ENCODE measurements at places on chromosomes 7 and 10. TPM values are rescaled to one million over a fixed set of nuclear protein-coding genes. Genes with fewer than 3 reads are reported as not detected.

DNA sequence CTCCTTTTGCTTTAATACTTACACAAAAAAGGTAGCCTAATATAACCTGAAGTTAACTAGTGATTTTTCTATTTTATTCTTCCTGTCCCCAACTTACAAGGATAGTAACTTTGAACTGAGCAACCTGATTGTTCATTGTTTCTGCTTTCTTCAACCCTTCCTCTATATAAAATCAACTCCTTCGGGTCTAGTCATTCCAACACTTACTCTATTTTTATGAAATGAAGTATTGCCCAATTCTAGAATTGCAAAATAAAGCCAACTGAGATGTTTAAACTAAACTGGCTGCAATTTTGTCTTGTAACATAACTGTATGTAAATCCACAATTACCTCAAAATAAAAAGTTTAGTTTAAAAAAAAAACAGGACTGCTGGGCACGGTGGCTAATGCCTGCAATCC lies 20.3 kb upstream of the DNA2 start:
- no peak for DNase-seq

- DNase-seq = no peak
Observed at GRCh38 chr10:128645486-128645885, 519.3 kb upstream of the MKI67 start.

PDK4 gene
- total RNA-seq = 1.4 TPM

DNA sequence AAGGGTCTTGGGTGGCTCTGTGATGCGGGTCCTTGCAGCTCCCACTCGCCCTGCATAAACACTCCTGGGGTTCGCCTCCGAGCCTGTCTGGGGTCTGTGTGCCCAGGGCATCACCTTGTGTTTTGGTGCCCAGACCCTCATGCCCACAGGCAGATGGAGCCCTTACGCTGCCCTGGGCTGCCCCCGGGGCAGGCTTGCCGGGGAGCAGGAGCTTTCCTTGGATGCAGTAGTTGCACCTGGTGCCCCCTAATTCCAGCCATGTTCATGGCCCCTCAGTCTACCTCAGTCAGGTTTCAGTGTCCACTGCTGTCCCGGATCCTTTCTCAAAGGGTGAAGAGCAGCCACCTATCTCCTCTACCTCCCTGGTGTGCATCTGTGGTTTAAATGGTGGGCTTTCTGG lies 396.0 kb downstream of the PTPRN2 start:
- no peak for DNase-seq

DNA sequence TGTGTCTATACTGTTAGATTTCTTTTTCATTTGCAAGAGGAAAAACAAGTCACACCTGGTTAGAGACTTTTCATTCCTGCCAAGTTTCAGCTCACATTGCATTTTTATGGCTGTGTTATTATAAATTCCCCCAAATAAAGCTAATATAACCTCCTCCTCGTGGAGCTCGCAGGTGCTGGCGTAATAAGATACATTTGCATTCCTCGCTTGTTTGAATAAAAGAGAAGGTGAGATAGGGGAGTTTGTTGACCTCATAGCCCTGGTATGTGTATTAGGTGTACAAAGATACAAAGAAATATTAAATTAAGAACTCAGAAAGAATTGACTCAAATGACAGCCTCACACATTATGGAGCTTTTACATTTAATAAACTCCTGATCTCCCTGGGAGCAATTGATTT lies 257.7 kb upstream of the SP8 start:
- DNase-seq = no peak

DNA sequence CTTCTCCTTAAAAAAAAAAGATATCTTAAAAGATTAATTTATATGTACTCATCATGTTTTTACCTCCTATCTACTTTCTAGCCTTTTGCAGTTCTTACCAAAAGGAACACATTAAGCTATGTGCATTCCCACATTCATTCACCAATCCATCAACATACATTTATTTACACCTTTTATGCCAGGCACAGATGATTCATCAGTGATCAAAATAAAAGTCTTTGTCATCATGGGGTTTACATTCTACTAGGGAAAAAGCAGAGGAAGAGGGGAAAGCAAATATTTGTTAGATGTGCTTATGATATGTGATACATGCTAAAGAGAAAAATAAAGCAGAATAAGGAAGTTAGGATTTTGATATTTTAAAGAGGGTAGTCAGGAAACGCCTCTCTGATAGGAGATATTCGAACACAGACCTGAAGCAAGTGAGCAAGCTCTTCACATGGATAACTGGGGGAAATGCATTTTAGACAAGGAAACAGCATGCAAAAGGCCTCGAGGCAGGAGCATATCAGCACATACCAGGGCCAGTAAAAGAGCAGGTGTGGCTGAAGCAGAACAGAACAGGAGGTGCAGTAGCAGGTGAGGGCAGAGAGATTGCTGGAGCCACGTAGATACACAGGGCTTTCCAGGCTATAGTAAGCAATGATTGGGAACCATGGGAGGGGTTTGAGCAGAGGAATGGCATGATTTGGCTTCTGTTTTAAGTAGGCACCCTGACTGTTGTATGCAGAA lies 67.4 kb downstream of the REEP3 start:
- DNase-seq = no peak

- DNase-seq = no peak
Observed at GRCh38 chr10:100551196-100551595, 15.5 kb downstream of the HIF1AN start.

- DNase-seq = no peak
Observed at GRCh38 chr10:102602272-102603045, 41.8 kb upstream of the TRIM8 start.

PALD1 gene
- total RNA-seq = 0.21 TPM

SKIDA1 gene
- total RNA-seq = 0.26 TPM

CAV1 gene
- total RNA-seq = 259 TPM

RPEL1 gene
- total RNA-seq = 0.21 TPM

ELN gene
- 16.6 TPM for total RNA-seq

GRCh38 chr7:6392712-6393666 lies 54.8 kb downstream of the DAGLB start:
- DNase-seq = peak; percentile 87

DNA sequence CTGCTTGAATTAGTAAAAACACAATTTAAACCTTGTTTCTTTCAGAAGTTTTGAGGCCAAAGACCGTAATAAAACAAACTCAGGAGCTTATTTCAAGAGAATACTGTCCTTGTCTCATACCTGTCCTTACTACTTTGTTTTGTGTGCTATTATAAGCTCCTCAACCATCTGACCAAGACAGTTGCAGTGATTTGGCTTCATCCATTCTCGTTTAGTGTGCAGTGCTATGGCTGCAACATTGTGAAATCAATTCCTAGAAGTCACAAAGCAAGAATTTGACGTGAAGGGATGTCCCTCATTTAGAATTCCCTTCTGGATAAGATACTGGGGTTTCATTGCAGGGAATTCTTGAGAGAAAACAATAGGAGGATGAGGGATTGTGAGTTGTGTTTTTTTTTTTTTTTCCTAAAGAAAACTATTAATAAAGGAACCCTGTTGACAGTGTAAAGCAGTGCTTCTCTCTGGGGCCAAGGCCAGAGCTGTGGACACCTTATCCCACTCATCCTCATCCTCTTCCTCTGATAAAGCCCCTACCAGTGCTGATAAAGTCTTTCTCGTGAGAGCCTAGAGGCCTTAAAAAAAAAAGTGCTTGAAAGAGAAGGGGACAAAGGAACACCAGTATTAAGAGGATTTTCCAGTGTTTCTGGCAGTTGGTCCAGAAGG lies at the start of gene OIT3:
OIT3 (plus strand) TSS at position 604 of the 663 bp plus-strand sequence. CDS start 60 bp downstream, outside the sequence.
- no peak for DNase-seq

- peak; percentile 61 for DNase-seq
Observed at GRCh38 chr10:100882671-100883311, 30.0 kb upstream of the SLF2 start.

GRCh38 chr10:69892816-69893215 lies 91.1 kb downstream of the COL13A1 start:
- no peak for DNase-seq

- peak; percentile 5 for DNase-seq
Observed at GRCh38 chr7:111159426-111159825, 68.5 kb downstream of the LRRN3 start.

SEPTIN14 gene
- not detected for total RNA-seq

THNSL1 gene
- 5.4 TPM for total RNA-seq

BAMBI gene
- total RNA-seq = 0.47 TPM

DNA sequence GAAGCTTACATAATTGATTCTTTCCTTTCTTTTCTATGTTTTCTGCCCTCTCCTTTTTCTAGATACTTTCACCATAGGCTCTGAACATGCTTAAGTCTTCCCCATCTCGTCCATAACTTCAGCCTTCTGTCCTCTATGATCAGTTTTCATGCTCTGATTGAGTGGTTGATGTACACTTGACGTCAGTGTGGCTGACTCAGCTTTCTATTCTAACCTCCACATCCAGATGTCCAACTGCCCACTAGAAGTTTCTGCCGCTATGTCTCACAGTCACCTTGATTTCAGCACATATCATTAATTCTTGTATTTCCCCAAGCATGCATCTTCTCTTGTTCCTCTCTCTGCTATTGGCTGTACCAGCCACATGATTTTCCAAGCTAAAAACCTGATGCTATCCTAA lies 15.0 kb downstream of the CDK14 start:
- DNase-seq = no peak

DNA sequence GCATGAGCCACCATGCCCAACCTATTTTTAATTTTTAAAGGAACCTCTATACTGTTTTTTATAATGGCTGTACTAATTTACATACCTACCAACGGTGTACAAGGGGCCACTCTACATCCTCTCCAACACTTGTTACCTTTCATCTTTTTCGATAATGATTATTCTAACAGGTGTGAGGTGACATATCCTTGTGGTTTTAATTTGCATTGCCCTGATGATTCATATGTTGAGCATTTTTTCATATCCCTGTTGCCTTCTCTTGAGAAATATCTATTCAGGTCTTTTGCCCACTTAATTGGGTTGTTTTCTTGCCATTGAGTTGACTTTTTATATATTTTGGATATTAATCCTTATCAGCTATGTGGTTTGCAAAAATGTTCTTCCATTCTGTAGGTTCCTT lies 167.0 kb downstream of the CTTNBP2 start:
- DNase-seq = no peak

DNA sequence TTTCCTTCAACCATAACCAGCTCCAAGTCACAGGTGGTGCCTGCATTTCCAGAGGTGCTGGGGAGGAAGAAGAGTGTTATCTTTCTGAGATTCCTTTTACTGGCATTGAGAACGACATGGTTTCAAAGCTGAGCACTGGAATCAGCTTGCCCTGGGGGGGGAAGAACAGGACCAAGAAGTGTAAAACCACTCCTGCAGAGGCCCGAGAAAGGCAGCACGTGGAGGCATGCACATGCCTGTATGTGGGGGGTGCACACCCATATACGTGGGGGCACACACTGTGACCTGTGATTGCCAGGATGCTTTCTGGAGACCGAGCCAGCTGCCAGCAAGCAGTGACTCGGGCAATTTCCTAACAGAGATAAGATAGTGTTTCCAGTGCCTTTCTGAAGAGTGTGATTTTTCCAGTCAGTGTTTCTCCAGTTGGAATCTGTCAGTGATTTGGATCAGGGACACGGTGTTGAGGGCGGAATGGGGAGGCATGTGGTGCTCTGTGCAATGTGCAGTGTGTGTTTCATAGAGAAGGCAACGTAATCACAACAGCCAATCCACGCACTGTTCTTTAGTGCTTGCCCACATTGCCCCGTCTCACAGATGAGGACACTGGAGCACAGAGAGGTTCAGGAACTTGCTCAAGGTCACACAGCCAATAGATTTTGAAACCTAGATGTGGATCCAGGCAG lies 4.2 kb downstream of the LRRC27 start:
- DNase-seq = no peak

DNA sequence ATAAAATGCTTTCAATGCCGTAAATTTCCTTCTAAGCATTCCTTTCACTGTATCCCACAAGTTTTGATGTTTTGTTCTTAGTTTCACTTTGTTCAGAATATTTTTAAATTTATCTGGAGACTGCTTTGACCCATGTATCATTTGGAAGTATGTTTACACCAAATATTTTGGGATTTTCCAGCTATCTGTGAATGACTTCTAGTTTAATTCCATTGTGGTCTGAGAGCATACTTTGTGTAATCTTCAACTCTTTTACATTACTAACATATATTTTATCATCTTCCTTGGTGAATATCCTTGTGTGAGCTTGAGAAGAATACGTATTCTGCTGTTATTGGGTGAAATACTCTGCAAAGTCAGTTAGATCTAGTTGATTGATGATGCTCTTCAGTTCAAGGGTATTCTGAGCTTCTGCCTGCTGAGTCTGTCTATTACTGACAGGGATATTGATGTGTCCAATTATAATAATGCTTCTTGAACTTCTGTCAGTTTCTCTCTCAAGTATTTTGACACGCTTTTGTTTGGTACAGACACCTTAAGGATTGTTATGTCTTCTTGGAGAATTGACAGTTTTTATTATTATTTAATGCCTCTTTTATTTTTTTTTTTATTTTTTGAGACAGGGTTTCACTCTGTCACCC lies 31.6 kb downstream of the MKLN1 start:
- no peak for DNase-seq

DNA sequence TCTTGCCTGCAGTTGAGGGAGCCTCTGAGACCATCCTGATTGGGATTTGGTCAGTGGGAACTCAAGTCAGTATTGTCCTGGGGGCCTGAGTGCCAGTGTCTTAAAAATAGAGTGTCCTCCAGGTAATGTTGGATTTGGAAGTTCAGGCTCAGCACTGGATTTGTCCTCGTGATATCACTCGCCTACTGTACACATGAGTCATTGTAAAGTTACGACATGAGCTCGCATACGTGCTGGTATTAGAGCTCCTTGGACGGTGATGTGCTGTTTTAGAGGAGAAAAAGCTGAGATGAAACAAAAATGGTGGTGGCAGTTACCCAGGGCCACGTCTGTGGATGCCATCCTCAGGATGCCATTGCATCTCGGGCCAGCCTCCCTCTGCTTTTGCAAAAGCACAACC lies 78.2 kb downstream of the MGMT start:
- no peak for DNase-seq

- no peak for DNase-seq
Observed at GRCh38 chr7:92809397-92809759, 27.0 kb downstream of the CDK6 start.

All from myocyte (in vitro differentiated cells).